Left ventricle myocardium inferior (tissue), 1 donor: ENCODE measurements at places on chromosomes 13 and 19.

GRCh38 chr13:76982061-76982460 is 9.8 kb upstream of the CLN5 start:
- no peak for DNase-seq

- DNase-seq: no peak
Observed at GRCh38 chr13:42878721-42879120, 97.3 kb downstream of the FAM216B start.

DNA sequence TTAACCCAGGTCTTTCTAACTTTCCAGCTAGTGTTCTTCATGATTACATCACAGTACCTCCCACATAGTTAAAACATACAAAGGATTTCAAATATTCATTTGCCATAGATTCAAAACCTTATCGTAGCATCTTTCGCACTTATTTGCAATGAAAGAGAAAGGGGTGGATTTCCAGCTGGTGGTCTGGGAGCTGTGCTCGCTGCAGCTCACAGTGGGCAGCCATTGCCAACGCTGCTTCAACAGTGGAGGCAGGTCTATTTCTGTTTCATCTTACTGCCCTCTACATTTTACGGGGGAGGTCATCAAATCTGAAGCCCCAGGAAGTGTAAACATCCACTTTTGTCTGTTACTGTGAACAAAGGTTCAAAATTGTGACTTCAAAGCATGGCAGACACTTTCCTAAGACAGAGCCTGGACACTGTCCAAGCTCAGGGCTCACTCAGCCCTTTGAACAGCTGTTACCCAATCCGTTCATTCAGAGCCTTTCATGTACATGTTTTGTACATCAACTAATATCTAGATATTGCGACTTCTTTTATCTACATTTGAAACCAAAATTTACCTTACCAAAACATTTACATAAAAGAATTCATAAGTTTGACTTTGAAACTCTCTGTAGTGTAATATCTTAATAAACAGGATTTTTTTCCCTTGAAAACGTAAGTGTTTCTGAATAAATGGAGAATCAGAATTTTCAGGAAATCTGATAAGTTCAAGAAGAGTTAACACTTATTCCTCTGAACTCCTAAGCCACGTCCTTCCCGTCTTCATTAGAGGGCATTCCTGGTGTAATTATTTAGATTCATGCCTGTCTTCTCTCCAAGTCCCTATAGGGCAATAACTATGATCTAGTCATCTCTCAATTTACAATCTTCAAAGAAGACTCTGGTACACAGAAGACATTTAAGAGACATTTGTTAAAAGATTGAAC is 25.1 kb downstream of the STARD13 start:
- DNase-seq: no peak

DNA sequence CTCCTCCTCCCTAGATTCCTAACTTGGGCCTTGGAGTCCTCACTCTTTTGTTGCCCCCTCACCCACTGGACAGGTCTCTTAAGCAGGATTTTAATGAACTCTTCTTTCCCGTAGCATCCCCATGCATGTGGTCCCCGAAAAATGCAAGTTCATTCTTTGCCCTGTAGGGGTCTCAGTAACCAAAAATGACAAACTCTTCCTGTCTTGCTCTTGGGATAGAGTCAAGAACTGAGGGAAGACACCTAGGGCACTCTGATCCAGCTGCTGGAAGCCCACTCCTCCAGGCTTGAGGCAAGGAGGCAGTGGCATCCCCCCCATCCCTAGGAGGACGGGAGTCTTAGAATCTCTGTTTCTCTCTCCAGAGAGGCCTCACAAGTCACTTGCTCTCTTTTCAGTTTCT is 987.0 kb downstream of the DIAPH3 start:
- no peak for DNase-seq

DNA sequence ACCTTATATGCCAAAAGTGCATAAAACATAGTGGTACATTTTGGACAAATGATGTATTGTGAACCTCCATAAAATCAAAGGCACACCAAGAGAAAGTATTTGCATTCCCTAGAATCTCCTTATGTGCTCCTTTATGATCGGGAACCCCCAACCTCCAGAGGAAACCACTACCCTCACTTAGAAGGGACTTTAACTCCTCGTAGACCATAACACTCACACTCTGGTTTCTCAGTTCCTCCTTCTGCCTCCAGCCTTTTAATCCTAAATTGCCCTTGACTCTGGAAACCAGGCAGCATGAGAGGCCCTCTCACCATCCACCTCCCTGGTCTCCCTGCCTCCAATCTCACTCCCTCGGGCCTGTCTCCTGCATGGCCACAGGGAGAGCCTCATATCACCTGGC is 9.8 kb upstream of the KCNN4 start:
- DNase-seq: no peak

DNA sequence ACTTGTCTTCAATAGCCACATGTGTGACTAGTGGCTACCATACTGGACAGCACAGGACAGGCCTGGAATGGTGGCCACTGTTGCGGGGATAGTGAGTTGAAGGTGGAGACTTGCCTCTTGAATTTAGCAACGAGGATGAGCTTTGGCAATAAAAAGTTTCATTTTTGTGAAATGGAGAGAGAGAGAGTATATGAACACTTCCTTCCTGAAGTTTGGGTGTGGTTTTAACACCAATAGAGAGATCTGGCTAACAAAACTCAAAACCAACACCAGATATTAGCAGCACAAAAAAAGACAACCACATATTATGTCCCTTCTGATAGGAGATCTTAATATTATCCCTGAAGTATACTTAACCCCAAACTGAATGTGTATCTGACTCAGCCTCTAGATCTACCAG is 6.3 kb upstream of the LRFN3 start:
- DNase-seq: no peak

DNA sequence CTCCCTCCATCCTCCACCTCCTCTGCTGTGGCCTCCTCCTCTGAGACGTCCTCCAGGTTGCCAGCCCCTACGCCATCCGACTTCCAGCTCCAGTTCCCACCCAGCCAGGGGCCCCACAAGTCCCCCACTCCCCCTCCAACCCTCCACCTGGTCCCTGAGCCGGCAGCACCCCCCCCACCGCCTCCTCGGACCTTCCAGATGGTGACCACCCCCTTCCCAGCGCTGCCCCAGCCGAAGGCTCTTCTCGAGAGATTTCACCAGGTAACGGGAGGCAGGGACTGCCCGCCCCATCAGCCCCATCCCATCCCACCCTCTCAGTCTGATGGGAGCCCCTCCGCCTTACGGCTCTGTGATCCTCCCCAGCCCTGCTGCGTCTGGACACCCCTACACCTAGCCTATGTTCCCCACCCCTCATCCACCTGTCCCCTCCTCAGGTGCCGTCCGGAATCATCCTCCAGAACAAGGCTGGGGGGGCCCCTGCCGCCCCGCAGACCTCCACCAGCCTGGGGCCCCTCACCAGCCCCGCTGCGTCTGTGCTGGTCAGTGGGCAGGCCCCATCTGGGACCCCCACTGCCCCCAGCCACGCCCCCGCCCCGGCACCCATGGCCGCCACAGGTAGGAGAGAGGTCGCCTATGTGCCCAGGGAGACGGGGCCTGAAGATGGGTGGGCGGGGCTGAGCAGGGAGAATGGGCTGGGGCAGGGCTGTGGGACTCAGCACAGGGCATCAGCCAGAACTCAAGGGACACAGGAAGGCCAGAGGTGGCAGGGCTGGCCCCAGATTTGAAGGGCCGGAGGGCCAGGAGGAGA is 18.6 kb upstream of the EHD2 start:
- no peak for DNase-seq

GRCh38 chr13:46679369-46680120 is 117.4 kb downstream of the ESD start:
- DNase-seq: no peak

DNA sequence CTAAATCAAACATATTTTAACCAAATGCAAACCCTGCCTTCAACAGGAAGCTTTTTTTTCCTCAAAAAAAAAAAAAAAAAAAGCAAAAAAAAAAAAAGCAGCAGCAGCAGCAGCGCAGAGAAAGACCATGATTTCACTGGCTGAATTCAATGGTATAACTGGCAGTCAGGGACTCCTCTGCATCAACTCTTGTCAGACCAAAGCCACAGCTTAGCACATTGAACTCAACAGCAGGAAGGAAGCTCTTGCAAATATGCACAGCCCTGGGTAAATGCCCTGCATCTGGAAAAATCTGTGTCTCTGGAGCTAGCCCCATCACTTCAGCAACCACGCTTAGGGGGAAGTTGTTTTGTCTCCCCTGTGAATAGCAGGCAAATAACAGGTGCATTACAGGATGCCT is 17.6 kb upstream of the DHRS12 start:
- no peak for DNase-seq

GRCh38 chr13:44932171-44932849 is 57.0 kb downstream of the NUFIP1 start:
- no peak for DNase-seq

DNA sequence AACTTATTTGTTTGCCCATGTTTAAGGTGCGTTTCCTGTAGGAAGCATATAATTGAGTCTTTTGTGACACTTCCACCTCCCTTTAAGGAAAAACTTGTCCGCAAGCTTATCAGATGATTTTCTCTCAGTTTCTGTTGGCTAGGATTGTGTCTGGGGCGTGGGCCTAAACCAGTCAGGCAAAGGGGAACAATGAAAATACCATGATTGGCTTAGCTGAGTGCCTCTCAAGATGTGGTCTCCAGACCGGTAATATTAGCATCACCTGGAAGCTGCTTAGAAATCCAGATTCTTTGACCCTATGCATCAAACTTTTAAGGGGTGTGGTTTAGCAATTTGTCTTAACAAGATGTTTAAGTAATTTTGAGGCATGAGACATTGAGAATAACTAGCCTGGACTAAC is 20.0 kb downstream of the SLAIN1 start:
- no peak for DNase-seq

GRCh38 chr19:47172666-47173455 is 42.2 kb downstream of the SAE1 start:
- no peak for DNase-seq

- no peak for DNase-seq
Observed at GRCh38 chr19:10815969-10816644, 19.9 kb downstream of the TMED1 start.

- peak; percentile 53 for DNase-seq
Observed at GRCh38 chr19:1315470-1316166, 29.9 kb downstream of the EFNA2 start.

DNA sequence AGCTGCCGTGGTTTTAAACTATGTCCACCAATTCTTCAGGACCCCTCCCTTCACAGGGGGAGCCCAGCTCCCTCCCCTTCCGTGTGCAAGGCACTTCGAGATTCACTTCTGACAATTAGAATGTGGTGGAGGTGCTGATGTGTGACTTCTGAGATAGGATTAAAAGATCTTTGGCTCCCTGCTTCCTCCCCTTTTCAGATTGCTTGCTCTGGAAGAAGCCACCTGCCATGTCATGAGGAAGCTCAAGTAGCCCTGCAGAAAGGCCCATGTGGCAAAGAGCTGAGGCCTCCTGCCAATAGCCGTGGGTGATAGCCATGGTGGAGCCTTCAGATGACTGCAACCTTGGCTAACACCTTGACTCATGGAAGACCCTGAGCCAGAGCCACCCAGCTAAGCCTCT is 204.9 kb downstream of the COL4A1 start:
- DNase-seq: no peak

- DNase-seq: no peak
Observed at GRCh38 chr19:32550666-32551065, 30.3 kb upstream of the PDCD5 start.

DNA sequence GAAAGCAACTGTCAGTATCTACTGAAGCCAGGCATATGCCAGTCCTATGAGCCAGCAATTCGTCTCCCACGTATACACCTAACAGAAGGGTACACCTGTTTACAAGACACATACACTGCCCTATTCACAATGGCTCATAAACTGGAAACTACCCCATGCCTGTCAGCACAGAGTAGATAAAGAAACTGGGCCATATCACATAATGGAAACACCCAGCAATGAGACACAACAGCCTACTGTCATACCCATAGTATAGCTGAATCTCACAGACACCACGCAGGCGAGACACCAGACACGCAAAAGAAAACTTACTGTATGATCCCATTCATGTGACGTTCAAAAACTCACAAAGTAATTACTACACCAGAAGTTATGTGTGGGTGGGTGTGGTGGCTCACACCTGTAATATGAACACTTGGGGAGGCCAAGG is 15.7 kb downstream of the NOSIP start:
- no peak for DNase-seq
